Tibial artery (tissue), 4 donors: ENCODE measurements at places on chromosomes 4 and X.

DNA sequence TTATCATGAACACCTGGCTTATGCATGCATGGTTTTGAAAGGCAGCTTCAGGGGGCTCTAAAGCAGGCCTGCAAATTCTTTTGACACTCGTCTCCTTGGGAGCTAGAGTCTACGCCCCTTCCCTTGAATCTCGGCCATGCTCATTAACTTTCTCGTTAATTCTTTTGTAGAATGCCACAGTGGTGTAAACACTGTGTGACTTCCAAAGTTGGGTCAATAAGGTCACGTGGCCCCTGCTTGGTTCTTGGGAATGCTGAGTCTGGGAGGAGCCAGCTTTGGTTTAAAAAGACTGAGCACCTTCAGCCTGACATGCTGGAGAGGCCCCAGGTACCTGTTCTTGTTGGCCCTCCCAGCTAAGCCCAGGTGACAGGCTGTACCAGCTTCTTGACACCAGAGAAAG is 228.4 kb downstream of the DHRSX start:
- no peak overlapping the region for H3K27ac ChIP-seq
- no peak overlapping the region for H3K4me3 ChIP-seq
- no peaks in the 10 kb centered on the region for H3K36me3 ChIP-seq
- H3K27me3 ChIP-seq, result no peaks in the 10 kb centered on the region
- no peaks in the 10 kb centered on the region for H3K4me1 ChIP-seq
- DNase-seq, result no peak

GRCh38 chr4:142566777-142567176 is 279.3 kb downstream of the INPP4B start:
- DNase-seq, result no peak
- H3K27ac ChIP-seq, result no peak overlapping the region
- H3K4me1 ChIP-seq, result no peaks in the 10 kb centered on the region
- H3K36me3 ChIP-seq, result no peaks in the 10 kb centered on the region

DNA sequence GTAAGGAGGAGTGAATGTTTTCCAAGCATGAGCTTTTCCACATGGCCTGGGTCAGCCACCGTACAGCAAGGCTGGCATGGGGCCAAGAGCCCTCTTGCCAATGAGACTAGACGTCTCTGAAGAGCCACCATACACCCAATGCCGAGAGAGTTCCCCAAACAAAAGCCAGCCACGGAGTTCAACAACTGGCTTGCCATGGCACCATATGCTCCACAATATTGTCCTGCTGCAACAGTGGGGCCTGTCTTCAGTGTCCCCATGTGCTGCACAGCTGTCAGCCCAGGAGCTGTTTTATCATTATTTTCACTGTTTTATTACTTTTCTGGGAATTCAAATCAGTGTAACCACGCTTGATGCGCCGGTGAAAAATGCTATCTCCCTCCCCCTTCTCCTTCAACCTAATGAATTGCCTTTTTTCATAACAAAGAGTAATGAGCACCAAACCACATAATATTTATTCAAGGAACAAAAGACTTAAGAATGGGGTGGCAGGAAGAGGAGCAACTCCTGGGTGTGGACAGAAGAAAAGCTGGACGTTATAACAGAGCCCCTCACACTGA is 18.4 kb downstream of the MAML3 start:
- H3K36me3 ChIP-seq, result no peaks in the 10 kb centered on the region
- no peak overlapping the region for H3K4me3 ChIP-seq
- no peak overlapping the region for H3K27ac ChIP-seq
- no peaks in the 10 kb centered on the region for H3K4me1 ChIP-seq

DNA sequence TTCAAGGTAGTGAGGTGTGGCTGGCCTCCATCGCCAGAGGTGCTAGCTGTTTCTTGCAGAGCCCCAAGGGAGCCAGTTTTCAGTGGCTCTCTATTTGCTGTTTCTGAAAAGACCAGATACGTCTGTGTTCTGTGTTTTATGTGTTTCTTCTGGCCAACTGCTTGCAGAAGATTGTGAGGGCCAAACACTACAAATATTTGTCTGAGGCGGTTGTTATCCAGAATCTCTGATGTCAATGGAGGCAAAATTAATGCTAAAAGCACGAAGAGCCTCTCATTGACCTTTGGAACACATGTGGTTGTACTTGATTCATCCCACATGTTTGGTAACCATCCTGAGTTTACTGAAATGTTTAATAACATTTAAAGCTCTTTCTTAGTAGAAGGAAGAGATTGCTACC is 113.9 kb downstream of the CT47B1 start:
- no peaks in the 10 kb centered on the region for H3K36me3 ChIP-seq
- no peaks in the 10 kb centered on the region for H3K4me1 ChIP-seq
- H3K4me3 ChIP-seq, result no peak overlapping the region
- peak; percentile 19 for DNase-seq
- no peak overlapping the region for H3K27ac ChIP-seq

- H3K27ac ChIP-seq, result no peak overlapping the region
- DNase-seq, result no peak
- peaks cover 4% of the 10 kb centered on the region for H3K4me1 ChIP-seq
- H3K4me3 ChIP-seq, result no peak overlapping the region
These were observed 284.8 kb upstream of the INTU start for GRCh38 chr4:127347936-127348335.

- no peak overlapping the region for H3K27ac ChIP-seq
- DNase-seq, result no peak
These were observed 1.6 kb upstream of the RBM46 start for GRCh38 chr4:154779362-154779947.

DNA sequence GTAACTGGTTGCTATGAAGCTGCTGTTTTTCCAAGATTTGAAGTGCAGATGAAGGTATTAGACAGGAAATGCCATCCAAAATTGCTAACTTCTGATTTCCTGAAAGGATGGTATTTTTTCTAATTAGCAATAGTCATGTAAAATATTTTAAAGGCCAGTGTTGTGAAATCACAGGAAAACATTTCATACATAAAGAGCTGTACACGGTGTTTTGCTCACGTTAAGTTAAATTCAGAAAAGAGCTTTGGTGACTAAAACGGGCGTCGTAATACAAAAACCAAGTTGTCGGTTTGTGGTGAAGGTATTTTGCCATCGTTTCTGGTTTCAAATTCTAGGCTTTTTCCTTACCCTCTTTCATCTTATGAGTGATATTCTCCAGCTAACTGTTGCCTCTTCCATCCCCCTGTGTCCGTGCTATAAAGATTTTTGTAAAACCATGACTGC is 39.8 kb downstream of the AFF1 start:
- no peak overlapping the region for H3K27ac ChIP-seq
- H3K4me1 ChIP-seq, result peaks cover 47% of the 10 kb centered on the region
- no peak for DNase-seq
- H3K27me3 ChIP-seq, result no peaks in the 10 kb centered on the region
- no peaks in the 10 kb centered on the region for H3K36me3 ChIP-seq

DNA sequence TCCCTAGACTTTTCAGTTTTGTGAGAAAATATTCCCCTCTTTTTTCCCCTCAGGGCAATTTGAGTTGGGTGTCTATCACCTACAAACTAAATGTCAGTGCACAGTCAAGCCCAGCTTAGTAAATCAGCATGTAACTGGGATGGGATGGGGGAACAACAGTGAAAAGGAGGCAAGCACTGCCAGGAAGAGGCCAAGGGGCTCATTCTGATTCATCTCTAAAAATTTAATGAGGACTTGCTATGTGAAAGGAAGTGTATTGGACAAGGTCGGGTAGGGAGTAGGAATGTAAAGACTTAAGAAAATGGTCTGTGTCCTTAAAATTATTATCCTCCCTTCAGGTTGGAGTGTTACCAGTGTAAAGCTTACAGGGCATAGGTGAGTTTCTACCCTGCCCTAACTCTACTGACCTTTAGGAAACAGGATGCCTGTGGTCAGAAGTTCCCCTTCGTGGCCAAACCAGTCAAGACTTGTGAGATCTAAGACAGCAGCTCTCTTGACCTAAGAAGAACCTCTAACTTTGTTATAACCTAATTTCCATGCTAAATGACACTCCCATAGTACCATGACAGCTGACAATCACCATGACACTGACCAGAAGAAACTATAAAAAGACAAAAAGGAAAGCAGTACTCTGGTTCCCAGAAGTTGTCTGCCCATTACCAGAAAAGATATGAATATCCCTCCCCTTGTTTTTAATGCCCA is 194.4 kb upstream of the LDB2 start:
- H3K27me3 ChIP-seq, result no peaks in the 10 kb centered on the region
- no peak overlapping the region for H3K4me3 ChIP-seq
- H3K36me3 ChIP-seq, result no peaks in the 10 kb centered on the region
- H3K4me1 ChIP-seq, result no peaks in the 10 kb centered on the region

DNA sequence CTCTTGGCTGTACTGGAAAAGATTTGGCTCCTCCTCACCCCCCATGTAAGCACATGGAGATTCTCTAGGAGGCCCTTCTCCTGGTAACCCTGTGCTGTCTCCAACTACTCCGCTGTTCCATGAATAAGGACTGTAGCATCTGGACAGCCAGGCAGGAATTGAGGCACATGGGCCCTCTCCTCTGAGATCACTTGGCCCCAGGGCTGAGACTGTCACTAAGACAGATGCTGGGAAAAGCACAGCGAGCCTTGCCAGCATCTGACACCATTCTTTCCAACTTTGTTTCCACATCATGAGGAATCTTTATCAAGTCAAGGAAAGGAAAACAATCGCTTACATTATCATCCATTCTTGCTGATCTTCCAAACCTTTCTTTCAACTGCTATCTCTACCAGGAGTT is 222.6 kb upstream of the INTU start:
- no peaks in the 10 kb centered on the region for H3K36me3 ChIP-seq
- H3K27me3 ChIP-seq, result no peaks in the 10 kb centered on the region
- DNase-seq, result peak; percentile 73
- H3K4me3 ChIP-seq, result no peak overlapping the region

GRCh38 chr4:56892691-56893090 is 15.0 kb upstream of the REST start:
- H3K27me3 ChIP-seq, result no peaks in the 10 kb centered on the region
- no peak overlapping the region for H3K27ac ChIP-seq
- H3K4me3 ChIP-seq, result no peak overlapping the region
- no peaks in the 10 kb centered on the region for H3K4me1 ChIP-seq
- no peak for DNase-seq
- H3K36me3 ChIP-seq, result no peaks in the 10 kb centered on the region

DNA sequence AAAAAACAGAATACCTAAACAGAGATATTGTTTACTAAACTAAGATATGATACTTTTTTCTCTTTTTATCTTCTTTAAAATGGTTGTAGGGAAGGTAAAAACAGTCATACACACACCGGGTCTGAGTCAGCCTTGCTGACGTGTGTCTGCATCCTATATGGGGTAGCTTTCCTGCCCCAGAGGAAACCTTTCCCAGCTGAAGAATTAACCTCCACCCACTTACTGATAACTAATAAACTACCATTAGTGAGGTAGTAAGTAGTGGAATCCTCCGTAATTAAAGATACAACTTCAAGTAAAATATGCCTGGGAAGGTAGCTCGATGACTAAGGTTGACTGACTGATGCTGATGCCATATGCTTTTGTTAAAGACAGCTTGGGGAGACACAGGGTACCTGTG is 312.2 kb downstream of the DCTD start:
- H3K27me3 ChIP-seq, result no peaks in the 10 kb centered on the region
- no peak for DNase-seq
- H3K4me1 ChIP-seq, result no peaks in the 10 kb centered on the region
- H3K27ac ChIP-seq, result no peak overlapping the region
- no peaks in the 10 kb centered on the region for H3K36me3 ChIP-seq

GRCh38 chr4:23805450-23805851 is 84.4 kb downstream of the PPARGC1A start:
- no peaks in the 10 kb centered on the region for H3K27me3 ChIP-seq
- no peak overlapping the region for H3K4me3 ChIP-seq
- DNase-seq, result no peak
- no peaks in the 10 kb centered on the region for H3K36me3 ChIP-seq
- no peak overlapping the region for H3K27ac ChIP-seq
- H3K4me1 ChIP-seq, result no peaks in the 10 kb centered on the region

DNA sequence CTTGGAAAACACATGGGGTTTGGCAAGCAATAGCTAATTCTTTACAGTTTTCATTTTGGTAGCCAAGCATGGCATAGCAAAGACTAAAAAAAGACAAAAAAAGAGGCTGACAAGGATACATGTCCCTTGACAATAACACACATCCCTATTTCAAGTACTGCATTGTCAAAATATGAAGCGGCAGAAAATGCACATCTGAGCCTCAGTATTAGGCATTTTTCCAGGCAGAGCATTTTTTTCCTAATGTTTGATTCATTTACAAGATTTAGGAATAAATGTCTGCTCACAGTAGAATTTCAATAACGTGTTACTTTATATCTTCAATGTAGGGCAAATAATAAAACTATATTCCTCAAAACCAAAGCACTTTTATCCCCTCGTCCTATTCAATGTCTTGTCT is 216.3 kb upstream of the PCDH18 start:
- no peaks in the 10 kb centered on the region for H3K36me3 ChIP-seq
- DNase-seq, result no peak
- H3K4me3 ChIP-seq, result no peak overlapping the region
- H3K4me1 ChIP-seq, result peaks cover 7% of the 10 kb centered on the region
- no peaks in the 10 kb centered on the region for H3K27me3 ChIP-seq
- H3K27ac ChIP-seq, result no peak overlapping the region

DNA sequence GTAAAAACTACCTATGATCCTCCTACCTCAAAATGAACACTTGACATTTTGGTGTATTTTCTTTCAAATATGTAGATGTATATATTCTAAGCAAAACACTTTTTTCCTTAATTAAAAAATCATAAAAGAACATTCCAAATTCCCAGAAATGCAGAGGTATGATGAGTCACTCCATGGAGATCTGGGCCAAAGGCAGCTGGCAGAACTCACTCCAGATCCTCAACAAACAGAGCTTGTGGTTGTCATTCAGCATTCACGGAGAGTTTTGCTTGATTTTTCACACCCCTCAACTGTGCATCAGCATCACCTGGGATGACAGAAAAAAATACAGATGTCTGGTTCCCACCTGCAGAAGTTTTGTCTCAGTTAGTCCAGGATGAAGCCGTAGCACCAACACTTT is 144.6 kb downstream of the KIT start:
- H3K36me3 ChIP-seq, result no peaks in the 10 kb centered on the region
- H3K4me1 ChIP-seq, result no peaks in the 10 kb centered on the region
- no peak overlapping the region for H3K27ac ChIP-seq
